ENCODE measurements at places on chromosomes 11 and 22.

- DNase-seq, result peak; percentile 66
These were observed 799 bp downstream of the CCDC88B start for GRCh38 chr11:64340671-64341335.

GRCh38 chr11:32094923-32095322 lies 4.0 kb downstream of the RCN1 start:
- DNase-seq, result no peak

DNA sequence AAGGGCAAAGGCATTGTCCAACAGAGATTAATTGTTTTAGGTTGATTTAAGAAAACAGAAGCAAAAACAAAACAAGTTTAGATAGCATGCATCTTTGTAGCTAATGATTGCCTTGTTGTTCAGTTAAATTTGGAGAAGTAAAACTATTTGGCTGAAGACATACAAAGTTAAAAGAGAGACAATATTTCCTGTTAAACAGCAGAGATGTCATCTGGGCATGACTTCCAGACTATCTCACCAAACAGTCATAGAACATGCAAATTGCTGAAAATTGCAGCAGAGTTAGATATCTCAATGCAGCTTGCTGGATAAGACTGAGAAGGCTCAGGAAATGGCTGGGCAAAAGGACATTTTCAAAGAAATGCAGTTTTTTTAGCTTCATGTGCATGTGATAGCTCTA lies 57.5 kb upstream of the PDGFD start:
- DNase-seq, result no peak

GRCh38 chr22:31091106-31091975 lies 10.2 kb downstream of the SMTN start:
- DNase-seq, result no peak

DNA sequence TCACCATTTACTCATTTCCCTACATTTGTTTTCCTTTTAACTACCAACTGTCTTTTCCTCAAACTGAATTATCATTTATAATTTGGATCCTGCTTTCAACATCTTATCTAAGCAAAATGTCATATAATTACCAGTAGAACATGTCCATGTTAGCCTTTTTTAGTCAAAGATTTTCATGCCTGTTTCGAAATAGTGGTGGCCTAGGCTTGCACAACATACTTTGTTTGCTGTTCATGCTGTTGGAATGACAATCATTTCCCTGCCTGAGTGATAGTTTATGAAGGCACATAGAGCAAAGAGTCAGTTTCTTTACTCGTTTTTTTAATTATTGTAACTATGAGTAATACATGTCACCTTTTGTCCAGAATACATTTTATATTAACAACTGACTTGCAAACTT lies 144.3 kb upstream of the ANO3 start:
- DNase-seq, result no peak

DNA sequence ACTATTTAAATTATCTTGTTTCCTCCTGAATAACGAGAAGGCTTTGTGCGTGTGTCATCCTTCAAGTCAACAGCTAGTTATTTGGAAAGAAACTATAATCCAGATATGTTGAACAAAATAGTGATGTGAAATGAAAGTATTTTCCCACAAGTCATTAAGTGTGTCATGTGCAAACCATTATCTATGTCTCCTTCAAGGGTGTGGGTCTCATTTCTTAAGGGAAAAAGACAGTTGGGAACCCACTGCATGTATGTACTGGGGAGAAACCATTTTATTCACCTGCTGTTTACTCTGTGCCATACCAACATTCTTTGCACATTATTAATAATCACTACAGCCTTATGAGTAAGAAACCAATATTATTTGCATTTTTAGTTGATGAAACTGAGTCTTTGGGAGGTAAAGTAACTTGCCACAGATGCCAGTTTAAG lies 145.3 kb upstream of the CTSC start:
- DNase-seq, result no peak

DNA sequence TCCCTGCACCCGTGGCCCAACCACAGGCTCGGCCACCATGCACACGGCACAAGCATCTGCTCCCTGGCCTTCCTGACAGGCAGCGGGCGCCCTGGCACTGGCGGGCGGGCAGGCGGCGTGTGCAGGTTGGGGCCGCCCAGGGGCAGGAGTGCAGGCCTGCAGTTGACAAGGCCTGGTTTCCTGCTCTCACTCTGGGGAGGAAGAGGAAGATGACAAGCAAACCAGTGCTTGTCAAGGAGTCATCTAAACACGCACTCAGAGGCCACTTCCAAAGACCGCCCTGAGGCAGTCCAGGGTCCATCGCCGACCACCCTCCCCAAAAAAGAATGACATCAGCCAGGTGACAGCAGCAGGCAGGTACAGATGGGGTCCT lies 65.3 kb upstream of the LINC01488 start:
- no peak for DNase-seq

DNA sequence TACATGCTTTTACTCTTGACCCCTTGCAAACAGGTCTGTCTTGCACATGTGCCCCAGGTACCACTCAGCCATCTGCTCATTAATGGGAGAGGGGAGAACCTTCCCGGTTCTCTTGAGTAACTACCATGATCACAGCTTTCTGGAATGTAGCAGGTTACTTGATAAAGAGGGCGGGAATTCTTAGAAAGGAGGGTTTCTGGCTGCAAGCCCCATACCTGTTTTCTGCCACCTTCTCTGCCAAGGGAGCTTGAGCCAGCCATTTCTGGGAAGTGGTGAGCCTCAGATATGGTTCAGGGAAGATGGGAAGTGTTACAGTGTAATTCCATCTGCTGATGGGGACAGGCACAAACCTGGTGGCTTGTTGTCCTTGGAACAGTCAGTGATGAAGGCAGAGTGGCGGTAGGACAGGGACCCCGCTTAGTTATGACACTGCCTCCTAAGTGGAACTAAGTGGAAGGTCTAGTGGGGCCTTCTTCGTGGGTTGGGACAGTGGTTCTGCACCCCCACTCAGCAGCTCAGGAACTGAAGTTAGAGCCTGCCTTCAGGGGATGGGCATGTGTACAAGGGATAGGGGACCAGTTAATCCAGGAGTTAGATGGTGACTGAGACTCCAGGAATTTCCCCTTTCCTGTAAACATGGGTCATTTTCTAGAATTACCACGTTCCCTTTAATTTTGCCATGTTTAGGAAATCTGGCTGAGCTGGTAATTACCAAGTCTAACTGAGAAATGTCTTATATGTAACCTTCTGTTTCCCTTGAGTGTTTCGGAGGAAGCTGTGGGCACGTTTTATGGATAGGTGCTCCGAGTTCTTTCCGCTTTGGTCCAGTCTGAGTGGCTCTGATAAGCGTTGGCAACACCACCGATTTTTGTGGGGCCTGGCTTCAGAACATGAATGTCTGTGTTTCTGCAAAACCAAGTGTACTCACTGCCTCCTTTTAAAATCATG lies 35.3 kb downstream of the BCR start:
- DNase-seq, result no peak

GRCh38 chr11:32033067-32033466 lies 57.8 kb upstream of the RCN1 start:
- DNase-seq, result no peak

DNA sequence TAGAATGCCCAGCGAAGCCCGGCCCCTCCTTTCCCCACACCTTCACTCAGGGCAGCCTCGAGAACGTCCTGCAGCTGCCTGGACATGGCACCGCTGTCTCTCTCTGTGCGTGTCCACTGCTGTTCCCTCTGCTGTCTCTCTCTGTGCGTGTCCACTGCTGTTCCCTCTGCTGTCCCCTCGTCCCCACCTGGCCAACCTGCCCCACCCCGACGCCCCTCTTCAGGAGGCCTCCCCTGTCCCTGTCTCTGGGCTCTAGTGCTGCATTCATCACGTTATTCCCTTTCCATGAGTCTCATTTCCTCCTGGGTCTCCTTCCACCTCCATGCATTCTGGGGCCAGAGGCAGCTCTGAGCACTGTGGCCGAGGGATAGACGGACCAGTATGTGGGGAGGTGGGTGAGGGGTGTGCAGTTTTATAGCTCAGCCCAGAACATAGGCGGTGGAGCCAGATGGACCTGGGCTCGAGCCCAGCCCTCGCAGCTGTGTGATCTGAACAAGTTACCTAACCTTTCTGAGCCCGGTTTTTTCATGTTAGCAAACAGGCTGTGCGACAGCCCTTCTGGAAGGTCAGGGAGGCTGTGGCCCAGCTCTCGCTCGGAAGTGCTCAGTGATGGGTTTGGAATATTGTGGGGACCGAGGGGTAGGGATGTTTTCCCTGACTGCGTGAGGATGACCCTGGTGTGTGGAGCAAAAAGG lies 41.9 kb upstream of the SMIM38 start:
- no peak for DNase-seq

GRCh38 chr11:27977031-27977430 lies 130.9 kb downstream of the KIF18A start:
- no peak for DNase-seq

DNA sequence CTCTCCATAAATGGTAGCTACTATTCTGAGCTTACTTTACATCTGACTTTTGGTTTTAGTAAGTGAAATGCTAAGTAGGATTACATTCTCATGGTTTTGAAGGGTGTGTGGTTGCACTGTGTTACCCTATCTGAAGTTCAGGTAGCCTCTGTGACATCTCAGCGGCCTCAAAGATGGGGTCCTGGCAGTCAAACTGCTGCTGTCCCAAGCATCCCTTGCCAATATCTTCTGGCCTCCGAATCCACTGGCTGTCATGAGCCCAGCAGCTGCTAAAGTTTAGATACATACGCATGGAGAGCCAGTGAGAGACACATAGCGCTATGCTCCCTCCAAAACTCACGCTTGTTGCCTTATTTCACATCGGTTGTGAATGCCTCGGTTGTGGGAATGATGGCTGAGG lies 34.9 kb downstream of the UBASH3B start:
- no peak for DNase-seq

DNA sequence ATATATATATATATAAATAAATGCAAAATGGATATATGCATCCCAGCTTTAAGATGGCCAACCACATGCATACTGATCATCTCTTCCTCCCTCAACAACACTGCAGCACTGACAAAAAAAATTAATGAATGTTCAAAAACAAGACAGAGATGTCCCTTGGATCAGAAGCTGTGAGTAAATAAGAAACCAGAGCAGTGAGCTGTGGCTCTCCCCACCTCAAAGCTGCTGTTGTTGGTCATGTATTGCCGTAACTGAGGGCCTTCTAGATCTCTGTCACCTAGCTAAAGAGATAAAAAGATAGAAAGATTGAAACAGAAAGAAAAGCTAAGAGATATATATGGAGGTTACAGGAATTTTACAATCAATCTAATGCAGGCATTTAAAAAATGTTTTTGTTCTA lies 15.5 kb upstream of the TMEM135 start:
- no peak for DNase-seq
